ENCODE measurements at places on chromosomes 13 and 19.
A peak's percentile ranks its signal among the peaks of the same experiment; 100 is the strongest.

GRCh38 chr13:66952507-66952906 is 277.6 kb downstream of the PCDH9 start:
- no peak for DNase-seq

DNA sequence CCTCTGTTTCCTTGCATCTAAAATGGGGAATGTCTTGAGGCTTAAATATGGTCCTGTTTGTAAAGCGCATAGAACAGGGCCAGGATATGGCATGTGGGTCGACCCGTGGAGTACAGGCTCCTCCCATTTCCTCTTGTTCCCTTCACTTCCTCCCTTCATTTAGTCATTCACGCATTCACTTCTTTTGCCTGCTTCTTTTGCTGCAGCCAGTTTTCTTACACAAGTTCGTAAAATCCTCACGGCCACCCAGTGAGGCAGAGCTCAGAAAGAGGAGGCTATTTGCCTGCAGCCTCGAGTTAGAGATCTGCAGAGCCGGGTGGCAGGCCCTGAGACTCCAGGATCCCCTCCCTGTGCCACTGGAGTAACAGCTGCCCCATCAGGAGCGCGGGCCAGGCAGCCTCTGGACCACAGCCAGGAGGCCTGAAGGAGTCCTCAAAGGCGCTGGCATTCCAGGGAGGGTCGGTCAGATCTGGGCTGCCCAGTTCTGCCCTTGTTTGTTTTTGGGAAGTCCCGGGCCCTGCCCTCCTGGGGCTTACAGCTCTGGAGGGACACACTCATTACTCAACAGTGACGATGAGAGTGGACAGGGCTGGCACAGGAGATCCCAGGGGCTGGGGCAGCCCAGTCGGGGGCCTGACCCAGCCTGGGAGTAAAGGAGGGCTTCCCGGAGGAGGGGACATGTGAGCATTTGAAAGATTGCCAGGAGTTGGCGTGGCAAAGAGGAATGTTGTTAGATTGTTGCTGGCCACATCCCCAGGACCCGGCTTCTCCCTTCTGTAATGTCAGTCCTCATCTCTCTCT is 4.6 kb downstream of the PPP5C start:
- DNase-seq, result no peak

DNA sequence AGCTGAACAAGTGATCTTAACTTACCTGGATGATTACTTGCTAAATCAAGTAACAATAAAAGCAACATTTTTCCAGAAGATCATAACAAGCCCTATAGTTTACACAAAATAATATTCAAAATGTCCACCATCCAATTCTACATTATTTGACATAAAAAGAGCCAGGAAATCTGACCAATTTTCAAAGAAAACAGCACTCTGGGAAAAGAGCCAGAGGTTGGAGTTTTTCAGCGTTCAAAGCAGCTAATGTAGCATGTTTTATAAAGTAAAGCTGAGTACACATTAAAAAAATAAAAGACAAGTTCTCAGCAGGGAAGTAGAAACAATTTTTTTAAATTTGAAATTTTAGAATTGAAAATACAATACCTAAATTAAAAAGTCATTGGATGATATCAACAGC is 62.6 kb downstream of the UFM1 start:
- DNase-seq, result no peak

- no peak for DNase-seq
Observed at GRCh38 chr13:110486061-110486715, 75.3 kb downstream of the RAB20 start.

DNA sequence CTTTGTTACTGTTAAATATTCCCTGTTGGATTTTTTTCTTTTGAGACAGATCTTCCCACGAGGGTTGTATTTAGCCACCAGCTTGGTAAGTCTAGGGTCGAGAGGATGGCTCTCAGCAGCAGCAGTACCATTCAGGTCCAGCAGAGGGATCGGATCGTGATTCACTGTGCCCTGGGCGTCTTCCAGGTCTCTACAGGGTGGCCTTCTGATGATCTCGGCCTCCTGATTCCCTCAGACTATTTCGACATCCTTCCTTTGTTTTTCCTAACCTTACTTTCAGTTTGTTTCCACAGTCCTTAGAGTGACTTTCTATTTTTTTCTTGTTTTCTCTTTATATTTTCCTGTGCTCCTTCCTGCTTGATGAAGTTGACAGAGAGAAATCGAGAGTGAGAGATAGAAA is 1436.9 kb downstream of the UQCRFS1 start:
- peak; percentile 50 for DNase-seq

- DNase-seq, result no peak
Observed at GRCh38 chr13:100197591-100198365, 108.9 kb downstream of the PCCA start.

GRCh38 chr13:30431269-30431940 is 9.1 kb downstream of the UBE2L5 start:
- DNase-seq, result peak; percentile 43

DNA sequence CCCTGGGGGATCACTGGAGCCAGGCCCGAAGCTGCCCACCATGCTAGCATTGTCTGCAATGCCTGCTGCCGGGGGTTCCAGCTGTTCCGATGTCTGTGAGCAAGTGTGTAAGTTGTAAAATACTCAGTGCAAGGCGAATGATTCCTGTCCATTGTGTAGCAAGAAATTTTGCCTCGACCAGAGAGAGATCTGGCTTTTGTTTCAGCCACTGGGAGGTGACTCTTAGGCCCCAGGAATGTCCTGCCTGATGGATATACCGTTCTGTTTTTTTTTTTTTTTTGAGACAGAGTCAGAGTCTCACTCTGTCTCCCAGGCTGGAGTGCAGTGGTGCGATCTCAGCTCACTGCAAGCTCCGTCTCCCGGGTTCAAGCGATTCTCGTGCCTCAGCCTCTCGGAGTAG is 7.3 kb upstream of the GADD45B start:
- no peak for DNase-seq

GRCh38 chr13:102097708-102098107 is 304.1 kb downstream of the FGF14 start:
- peak; percentile 22 for DNase-seq

- no peak for DNase-seq
Observed at GRCh38 chr19:28210886-28211285, 1002.1 kb downstream of the UQCRFS1 start.
